Breast epithelium (tissue), 4 donors: ENCODE measurements at places on chromosomes 2 and 18.

- no peak overlapping the region for H3K4me3 ChIP-seq
- no peaks in the 10 kb centered on the region for H3K27me3 ChIP-seq
- no peaks in the 10 kb centered on the region for H3K4me1 ChIP-seq
- no peak overlapping the region for H3K27ac ChIP-seq
- DNase-seq, result no peak
These were observed 620.6 kb upstream of the ID2 start for GRCh38 chr2:8061219-8061618.

DNA sequence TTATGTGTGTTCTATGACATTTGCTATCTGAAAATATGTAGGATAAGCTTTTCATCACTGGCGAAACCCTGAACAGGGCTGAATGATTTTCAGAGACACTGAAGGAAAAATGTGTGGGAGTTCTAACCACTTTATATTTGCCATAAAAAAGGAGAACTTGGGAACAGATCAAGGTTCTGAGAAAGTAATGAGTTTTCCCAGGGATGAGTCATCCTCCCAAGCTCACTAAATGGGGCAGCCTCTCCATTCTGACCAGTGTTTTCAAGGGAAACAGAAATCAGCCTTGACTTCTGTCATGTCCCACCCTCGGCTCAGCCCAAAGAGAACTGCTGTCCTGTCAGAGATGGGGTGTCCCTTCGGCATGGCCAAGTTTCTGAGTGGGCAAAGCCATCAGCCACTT lies 2109.8 kb upstream of the CELF4 start:
- no peaks in the 10 kb centered on the region for H3K27me3 ChIP-seq
- no peak for DNase-seq
- no peak overlapping the region for H3K27ac ChIP-seq
- H3K36me3 ChIP-seq, result no peaks in the 10 kb centered on the region

DNA sequence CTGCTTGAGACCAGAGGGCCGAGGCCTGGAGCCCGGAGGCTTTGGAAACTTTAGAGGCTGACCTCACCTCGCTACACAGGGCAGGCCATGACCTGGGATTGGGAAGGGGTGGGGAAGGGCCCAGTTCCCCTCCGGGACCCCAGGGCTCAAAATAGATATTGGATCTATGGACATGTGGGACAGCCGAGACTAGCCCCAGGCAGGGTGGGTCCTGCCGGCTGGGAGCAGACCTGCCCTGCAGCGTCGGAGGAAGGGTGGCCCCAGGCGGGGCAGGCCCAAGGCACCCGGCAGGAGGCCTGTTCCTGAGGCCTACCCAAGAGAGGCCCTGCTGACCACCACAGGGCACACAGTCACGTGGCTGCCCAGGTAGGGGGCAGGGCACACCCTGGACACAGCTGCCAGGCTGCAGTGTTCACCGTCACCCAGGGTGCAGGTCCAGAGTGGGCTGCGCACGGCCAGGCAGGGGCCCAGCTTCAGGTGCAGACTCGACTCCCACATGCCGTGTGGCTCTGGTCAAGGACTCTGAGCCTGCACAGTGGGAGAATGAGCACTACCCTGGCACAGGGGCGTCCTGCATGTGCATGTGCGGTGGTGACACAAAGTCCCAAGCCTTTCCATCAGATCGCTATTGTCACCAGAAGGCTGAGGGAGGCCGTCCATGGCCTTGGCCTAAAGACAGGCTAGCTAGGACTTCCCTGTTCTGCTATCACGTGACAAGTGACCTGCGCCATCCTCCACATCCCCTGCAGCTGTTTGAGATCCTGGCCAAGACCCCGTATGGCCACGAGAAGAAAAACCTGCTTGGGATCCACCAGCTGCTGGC lies 13.2 kb downstream of the ANO7 start:
- no peak overlapping the region for H3K27ac ChIP-seq
- no peaks in the 10 kb centered on the region for H3K36me3 ChIP-seq
- DNase-seq, result no peak
- H3K4me1 ChIP-seq, result no peaks in the 10 kb centered on the region

DNA sequence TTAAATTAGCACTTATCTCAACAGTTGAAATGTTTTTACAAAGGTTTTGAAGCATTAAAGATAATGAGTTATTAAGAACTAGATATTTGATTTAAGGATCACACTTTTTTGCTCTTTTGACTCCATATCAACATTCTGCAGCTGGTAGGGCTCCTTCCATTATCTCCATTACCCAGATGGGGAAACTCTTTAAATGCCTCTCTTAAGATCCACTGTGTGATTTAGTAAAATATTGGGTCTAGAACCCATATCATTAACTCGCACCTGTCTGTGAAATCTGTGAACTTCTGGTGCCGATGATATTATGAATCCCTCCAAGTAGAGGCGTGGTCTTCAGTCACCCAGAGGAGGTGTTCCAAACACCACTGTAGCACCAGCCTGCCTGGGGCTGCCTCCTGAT lies 466.2 kb downstream of the TSN start:
- H3K27me3 ChIP-seq, result no peaks in the 10 kb centered on the region
- no peak overlapping the region for H3K4me3 ChIP-seq
- no peak for DNase-seq
- no peak overlapping the region for H3K27ac ChIP-seq
- no peaks in the 10 kb centered on the region for H3K4me1 ChIP-seq
- no peaks in the 10 kb centered on the region for H3K36me3 ChIP-seq

DNA sequence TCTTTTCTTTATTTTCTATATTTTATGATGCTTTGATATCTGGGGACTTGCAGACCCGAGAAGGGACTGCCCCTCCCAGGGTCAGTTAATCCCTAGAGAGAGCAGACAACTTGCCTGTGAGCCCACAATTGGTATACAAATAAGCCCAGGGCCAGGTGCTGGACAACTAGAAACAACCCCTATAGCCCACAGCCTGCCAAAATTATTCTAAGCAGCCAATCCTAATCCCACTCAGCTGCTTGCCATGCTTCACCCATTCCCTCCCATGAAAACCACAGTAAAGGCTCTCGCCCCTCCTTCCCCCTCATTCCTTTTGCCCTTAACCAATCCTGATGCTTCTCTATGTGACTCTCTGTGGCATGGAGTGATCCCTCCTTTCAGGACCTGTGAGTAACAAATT lies 380.7 kb downstream of the RBM43 start:
- no peak for DNase-seq
- no peaks in the 10 kb centered on the region for H3K36me3 ChIP-seq
- H3K4me3 ChIP-seq, result no peak overlapping the region
- no peaks in the 10 kb centered on the region for H3K4me1 ChIP-seq

DNA sequence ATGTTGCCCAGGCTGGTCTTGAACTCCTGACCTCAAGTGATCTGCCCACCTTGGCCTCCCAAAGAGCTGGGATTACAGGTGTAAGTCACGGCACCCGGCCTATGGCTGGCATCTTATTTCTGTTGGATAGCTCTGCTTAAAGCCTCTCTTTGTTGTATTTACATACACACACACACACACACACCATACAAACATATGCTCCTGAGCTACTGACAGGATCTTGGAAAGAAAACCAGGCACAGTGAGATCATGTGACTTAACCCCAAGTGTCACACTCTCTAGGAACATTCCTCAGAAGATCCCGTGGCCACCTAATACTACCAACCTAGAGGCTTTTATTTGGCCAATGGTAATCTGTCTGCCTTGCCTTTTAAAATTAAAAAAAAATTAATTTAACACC lies 85.1 kb upstream of the HAAO start:
- no peaks in the 10 kb centered on the region for H3K36me3 ChIP-seq
- H3K4me3 ChIP-seq, result no peak overlapping the region
- DNase-seq, result no peak

- no peak overlapping the region for H3K27ac ChIP-seq
- H3K27me3 ChIP-seq, result no peaks in the 10 kb centered on the region
- H3K4me3 ChIP-seq, result no peak overlapping the region
- no peaks in the 10 kb centered on the region for H3K36me3 ChIP-seq
These were observed 701.9 kb upstream of the LINC00305 start for GRCh38 chr18:64850791-64851190.

GRCh38 chr18:57073501-57074187 lies 73.2 kb upstream of the BOD1L2 start:
- H3K4me1 ChIP-seq, result no peaks in the 10 kb centered on the region
- no peaks in the 10 kb centered on the region for H3K27me3 ChIP-seq
- no peak overlapping the region for H3K27ac ChIP-seq
- no peak for DNase-seq
- no peaks in the 10 kb centered on the region for H3K36me3 ChIP-seq

GRCh38 chr2:142058149-142058548 lies 72.7 kb downstream of the LRP1B start:
- H3K4me1 ChIP-seq, result no peaks in the 10 kb centered on the region
- H3K4me3 ChIP-seq, result no peak overlapping the region
- no peaks in the 10 kb centered on the region for H3K27me3 ChIP-seq
- H3K36me3 ChIP-seq, result no peaks in the 10 kb centered on the region

DNA sequence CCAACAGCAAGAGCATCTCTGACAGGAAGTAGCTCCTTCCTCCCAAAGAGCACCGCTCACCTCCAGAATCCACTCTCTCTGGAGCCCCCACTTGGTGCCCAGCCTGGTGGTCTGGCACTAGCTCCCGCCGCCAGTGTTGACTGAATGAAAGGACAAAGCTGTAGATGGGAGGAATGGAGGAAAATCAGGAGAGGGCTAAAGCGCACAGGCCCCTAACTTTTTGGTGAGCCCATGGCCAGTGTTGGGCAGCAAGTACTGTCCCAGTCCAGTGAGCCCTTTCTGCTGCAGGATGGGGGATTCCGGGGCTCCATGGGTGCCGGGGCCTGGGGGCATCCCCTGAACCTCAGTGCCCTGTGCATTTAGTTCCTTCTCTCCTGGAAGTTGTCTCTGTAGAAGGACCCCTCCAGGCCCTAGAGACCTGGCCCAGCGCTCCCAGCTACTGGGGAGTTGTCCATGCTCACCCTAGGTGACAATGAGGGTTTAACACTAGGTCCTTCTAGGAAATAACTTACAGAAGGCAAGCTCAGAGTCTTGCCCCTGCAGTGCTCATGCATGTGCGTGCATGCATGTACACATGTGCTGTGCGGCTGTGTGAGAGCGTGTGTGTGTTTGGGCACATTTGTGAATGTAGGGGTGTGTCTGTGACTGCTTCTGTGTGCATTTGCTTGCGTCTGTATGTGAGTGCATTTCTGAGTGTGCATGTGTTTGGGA lies 33.6 kb downstream of the GLI2 start:
- DNase-seq, result no peak
- no peaks in the 10 kb centered on the region for H3K36me3 ChIP-seq
- H3K4me3 ChIP-seq, result no peak overlapping the region
- H3K27me3 ChIP-seq, result no peaks in the 10 kb centered on the region
- H3K4me1 ChIP-seq, result no peaks in the 10 kb centered on the region

DNA sequence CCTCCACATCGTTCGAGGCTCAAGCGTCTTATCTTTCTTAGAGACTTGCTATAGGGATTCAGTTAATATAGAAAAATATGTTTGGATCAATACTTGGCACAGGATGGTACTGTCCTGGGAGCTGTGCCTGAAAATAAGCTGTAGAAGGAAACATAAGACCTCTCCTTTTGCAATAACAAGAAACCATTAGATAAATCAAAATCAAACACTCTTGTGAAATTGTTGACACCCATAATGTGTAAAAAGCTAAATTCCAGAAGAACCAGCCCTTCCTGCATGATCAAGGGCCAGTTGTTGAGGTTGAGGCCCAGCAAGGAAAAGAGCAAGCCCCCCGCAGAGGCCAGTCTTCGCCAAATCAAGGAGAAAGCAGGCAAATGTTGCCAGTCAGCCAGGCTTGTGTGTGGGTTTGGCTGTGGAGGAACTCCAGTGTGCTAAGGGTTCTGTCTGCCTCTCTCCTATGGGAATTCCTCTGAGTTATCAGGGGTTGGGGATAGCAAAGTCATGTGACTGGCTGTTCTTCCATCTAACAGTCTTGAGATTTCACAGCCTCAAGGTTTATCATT lies 185.7 kb downstream of the ACKR3 start:
- no peaks in the 10 kb centered on the region for H3K27me3 ChIP-seq
- no peak for DNase-seq
- H3K4me3 ChIP-seq, result no peak overlapping the region
- no peaks in the 10 kb centered on the region for H3K36me3 ChIP-seq
- H3K27ac ChIP-seq, result no peak overlapping the region

DNA sequence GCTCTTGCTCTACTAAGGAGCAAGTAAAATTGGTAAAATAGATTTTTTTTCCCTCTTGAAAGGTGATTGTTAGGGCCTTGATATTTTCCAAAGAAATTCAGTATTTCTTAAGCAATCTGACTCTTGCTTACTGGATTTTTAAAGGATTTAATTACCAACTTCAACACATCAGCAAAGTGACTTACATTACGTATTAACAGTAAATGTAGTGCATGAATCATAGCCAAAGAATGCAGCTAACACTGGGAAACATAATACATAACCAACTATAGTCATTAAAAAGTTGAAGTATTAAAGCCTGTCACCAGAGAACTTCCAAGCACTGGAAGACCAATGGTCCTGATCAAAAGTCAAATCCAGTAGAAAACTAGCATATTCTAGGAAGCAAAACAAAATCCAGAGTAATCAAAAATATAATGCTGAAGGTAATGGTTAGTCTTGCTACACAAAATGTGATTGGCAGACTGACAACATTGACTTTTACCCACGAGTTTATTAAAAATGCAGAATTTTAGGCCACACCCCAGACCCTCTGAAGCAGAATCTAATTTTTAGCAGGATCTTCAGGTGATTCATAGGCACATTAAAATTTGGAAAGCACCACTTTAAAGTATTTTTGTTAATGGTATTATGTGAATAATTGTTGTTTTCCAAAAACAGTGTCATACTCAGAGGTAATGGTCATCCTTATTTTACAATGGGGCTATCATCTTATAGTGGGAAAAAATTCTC lies 31.8 kb upstream of the CAVIN2 start:
- H3K4me1 ChIP-seq, result no peaks in the 10 kb centered on the region
- DNase-seq, result no peak
- no peaks in the 10 kb centered on the region for H3K27me3 ChIP-seq
- H3K36me3 ChIP-seq, result no peaks in the 10 kb centered on the region
- no peak overlapping the region for H3K4me3 ChIP-seq
- H3K27ac ChIP-seq, result no peak overlapping the region

- H3K27ac ChIP-seq, result no peak overlapping the region
- H3K4me3 ChIP-seq, result peak overlapping the region; percentile 55
- H3K27me3 ChIP-seq, result no peaks in the 10 kb centered on the region
- no peak for DNase-seq
These were observed 608 bp downstream of the CDH7 start for GRCh38 chr18:65751155-65752085.

DNA sequence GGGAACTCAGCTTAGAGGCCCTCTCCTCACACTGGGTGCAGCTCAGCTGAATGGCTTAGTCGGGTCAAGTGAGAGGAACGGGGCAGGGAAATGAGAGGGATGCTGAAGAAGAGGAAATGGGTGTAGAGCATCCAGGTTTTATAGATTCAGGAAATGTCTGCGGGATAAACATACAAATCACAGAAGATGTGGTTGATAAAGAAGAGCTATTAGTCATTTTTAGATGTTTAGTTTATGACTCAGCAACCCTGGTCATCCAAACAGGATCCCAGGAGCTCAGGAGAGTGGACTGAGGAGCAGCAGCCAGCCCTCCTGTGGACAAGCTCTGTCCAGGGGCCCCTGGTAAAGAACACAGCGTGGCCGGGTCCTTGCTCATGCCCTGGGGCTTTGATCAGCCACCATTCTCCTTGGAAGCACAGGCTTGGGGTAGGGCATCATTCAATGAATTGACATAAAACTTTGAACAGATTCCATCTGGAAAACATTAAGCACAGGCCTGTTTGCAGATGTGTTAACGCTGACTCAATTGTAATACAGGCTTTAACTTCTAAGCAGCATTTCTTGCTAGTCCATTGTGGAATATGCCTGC lies 83.0 kb downstream of the NPAS2 start:
- H3K27ac ChIP-seq, result no peak overlapping the region
- H3K27me3 ChIP-seq, result no peaks in the 10 kb centered on the region
- no peak for DNase-seq

GRCh38 chr2:23566241-23567142 lies 181.5 kb downstream of the KLHL29 start:
- no peaks in the 10 kb centered on the region for H3K36me3 ChIP-seq
- H3K4me1 ChIP-seq, result peaks cover 4% of the 10 kb centered on the region
- peak overlapping the region; percentile 92 for H3K27ac ChIP-seq
- DNase-seq, result no peak
- no peaks in the 10 kb centered on the region for H3K27me3 ChIP-seq
